CD4-positive, alpha-beta T cell treated with Interleukin-2 at 100 ng/mL for 4 hours (primary cell): ENCODE measurements at places on chromosomes 4 and X.

DNA sequence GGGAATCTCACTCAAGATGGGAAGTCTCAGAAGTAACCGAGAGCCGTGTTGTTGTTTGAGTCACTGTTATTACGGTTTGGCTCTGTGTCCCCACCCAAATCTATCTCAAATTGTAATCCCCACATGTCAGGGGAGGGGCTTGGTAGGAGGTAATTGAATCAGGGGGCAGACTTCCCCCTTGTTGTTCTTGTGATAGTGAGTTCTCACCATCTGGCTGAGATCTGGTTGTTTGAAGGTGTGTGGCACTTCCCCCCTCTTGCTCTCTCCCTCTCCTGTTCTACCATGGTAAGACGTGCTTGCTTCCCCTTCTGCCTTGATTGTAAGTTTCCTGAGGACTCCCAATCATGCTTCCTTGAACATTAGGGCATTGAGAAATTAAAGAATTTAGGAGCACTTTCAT lies 37.0 kb downstream of the HAND2 start:
- no peak for DNase-seq

DNA sequence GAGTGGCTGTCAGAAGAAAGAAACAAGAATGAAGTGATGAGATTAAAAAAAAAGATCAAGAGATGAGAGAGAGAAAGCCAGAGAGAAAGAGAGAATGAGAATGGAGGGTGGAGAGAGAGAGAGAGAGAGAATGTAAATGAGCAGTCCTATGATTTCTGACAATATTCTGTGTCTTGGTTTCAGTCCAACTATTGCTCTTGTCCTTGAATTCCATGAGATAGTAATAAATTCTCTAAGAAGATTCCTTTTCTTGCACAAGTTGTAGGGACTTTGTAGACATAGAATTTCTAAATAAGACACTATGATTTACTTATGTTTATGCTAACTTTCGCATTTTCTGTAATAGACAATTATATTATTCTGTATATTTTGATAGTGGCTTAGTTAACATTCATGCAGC lies 149.6 kb upstream of the CTSO start:
- DNase-seq = no peak

- no peak for DNase-seq
Measured at GRCh38 chrX:132199941-132200340, 19.3 kb downstream of the RAP2C start.

DNA sequence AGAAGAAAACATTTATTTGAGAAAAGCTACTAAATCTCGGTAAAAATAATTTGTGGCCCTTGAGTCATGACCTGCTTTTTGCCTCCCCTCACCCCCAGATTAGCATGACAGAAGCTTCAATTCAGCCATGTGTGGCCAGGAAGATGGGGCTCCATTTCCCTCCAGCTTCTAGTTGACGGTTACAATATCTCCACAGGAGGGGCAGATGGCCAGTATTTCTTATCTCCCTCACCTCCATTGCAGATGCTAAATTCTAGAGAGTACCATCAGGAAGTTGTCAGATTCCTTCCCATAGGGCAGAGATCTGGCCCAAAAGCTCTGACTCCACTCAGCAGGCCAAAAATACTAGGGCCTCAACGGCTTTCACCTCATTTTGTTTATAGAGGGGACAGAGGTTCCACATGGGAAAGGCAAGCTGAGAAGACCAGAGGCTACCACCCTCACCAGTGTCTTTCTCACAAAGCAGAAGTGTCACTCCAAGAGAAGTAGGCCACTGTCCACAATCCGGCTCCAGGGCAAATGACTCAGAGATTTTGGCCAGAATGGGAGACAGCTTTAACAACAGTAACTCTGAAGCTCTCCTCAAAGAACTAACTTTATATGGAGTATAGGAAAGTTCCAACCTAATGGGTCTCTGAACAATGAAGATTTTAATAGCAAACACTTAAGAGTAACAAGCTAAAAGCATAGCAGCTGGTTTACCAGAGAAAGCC lies 108.3 kb downstream of the TBC1D19 start:
- DNase-seq = no peak

DNA sequence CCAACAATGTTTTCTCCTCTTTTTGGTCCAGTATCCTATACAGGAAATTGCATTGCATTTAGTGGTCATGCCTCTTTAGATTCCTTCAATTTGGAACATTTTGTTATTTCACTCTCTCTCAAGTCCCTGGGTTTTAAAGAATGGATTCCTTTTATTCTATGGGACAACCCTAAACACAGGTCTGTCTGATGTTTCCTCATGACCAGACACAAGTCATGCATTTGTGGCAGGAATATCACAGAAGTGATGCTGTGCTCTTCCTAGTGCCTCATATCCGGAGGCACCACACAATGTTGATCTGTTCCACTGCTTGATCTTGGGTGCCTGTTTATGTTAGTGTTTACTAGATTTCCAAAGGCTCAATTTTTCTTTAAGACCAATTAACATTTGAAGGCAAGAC lies 69.7 kb upstream of the H2AZ1 start:
- no peak for DNase-seq

DNA sequence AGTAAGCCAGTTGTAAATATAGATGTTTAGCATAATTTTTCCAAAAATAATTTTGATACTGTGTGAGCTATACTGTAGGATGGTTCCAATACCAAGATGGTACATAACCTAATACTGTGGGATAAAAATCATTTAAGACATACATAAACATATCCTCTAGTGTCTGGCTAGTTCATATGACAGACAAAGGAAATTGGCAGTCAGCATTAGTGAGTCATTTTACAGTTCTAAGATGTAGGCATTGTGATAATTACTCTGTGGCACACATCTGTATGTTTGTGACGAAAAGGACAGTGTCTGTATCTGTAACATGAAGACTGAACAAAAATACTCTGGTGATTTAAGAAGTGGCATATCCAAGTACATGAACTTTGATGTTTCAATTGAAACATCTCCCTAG lies 49.6 kb downstream of the UGT2A2 start:
- no peak for DNase-seq

- DNase-seq = no peak
Measured at GRCh38 chr4:96035727-96036126, 195.8 kb downstream of the PDHA2 start.

DNA sequence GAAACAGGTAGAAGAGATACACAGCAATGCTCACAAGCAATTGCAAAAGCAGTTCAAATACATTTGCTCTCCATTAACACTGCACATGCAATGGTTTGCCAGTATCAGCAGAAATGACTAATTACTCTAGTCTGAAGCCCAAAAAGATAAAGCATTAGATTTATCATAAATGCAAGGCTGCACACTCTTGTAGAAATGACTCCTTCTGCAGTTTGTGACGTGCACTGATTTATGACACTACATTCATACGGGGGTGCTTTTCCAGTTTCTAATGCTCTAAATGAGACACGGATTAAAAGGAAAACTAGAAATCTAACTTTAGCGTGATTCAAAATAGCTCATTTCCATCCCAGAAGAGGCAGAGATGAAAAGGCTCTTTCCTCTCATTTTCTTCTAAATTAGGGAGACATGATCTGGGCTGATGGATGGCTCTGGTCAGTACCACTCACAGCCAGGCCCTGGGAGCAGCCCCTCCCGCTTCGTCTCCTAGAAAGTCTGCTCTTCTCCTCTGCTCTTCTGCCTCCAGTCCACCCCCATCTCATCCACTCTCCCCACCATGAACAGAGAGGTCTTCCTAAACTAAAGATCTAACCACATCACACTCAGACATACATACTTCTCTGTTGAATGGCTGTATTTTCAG lies 33.2 kb downstream of the PPP2R2C start:
- no peak for DNase-seq

GRCh38 chrX:150527108-150527507 lies 41.3 kb upstream of the MTM1 start:
- DNase-seq = no peak

GRCh38 chr4:138243369-138243768 lies 1.2 kb upstream of the SLC7A11 start:
- DNase-seq = no peak

DNA sequence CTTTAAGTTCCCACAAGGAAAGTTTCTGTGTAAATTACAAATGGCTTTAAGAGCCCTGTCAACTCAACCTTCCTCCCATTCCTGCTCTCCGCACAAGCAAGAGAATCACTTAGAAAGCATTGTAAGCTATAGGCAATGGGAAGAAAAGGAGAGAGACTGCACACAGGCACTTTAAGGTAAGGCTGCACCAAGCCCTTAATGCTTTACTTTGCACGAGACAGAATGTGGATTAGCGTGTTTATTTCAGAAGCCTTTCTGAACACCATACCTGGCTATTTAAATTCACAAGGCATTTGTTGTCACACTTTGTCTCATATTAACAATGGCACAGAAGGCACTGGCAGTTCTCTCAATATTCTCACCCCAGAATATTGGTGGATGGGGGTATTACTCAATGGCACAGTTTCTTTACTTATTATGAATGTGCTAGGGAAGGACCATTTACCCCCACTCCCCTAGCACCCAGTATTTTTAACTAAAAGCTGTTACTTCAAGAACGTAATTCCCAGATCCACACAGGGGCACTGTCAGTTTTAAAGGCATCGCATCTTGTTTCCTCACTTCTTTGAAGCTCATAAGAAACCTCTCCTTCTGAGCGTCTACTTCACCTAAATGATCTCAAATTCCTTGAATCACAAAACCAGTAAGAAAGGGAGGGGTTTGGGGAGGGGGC lies 150.0 kb downstream of the MAML3 start:
- DNase-seq = no peak
